WTC11 (cell line): ENCODE measurements at places on chromosomes 5 and 9. TPM values are rescaled to one million over a fixed set of nuclear protein-coding genes. Genes with fewer than 3 reads are reported as not detected.

GRCh38 chr5:94793816-94794198 lies 175.3 kb downstream of the SLF1 start:
- no peak for DNase-seq

Gene TMEM215
- total RNA-seq = 0.21 to 0.34 TPM (median 0.31 TPM) in 3 replicates

- peak; percentile 74 for DNase-seq
Measured at GRCh38 chr9:19788614-19789271, at the start of gene SLC24A2. Gene SLC24A2 (minus strand): TSS chr9:19789037.

DNA sequence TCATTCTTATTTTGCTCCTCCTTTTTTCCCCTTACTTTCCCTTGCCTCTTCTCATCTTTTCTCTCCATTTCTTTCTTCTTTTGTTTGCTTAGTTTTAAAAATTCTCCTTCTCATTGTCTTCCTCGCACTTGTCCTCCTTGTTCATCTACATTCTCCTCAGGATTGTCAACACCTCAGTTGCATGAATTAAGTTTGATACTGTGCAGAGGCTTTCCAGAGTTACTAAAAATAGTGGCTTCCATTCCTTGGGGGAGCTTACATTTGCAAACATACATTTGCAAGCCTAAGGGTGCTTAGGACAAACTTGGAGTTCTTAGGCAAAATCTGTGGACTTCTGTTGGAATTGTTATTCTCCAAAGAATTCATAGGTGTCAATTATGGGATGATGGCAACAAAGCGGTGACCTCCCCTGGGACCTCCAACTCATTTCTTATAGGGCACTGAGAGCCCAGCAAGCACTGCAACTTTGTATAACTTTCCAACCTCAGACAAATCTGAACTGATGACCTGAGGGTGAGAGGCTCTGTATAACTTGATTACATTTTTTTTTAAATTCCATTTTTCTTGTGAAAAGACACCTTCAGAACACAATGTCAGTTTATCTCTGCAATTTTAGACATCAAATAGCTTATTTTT lies 371.4 kb downstream of the TMEM38B start:
- DNase-seq = no peak

DNA sequence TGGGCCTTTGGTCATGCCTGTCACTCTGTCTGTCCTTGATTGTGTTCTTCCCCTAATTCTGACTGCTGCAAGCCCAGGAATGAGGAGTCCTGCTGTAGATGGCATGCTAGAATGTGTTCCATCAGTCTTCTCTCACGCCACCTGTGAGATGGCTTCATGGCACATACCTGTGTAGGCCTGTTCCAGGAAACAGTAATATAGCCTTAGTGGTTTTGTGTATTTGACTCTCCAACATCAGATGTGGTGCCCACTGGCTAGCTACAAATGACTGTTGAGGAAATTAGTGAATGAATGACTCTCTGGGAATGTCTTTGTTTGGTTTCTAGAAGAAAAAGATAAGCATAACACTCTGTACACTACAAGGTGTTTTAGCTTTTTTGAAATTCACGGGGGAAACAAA lies 367.5 kb downstream of the KDM4C start:
- DNase-seq = no peak

GRCh38 chr9:92534204-92534603 lies 1.6 kb downstream of the ECM2 start:
- no peak for DNase-seq

- peak; percentile 60 for DNase-seq
Measured at GRCh38 chr5:53095931-53096525, 13.5 kb downstream of the MOCS2 start.

Gene C9
- 0.07 to 0.25 TPM (median 0.21 TPM) in 3 replicates for total RNA-seq

- no peak for DNase-seq
Measured at GRCh38 chr5:65640240-65640639, 15.4 kb downstream of the SHLD3 start.

Gene FCN2
- total RNA-seq = not detected in 3 replicates

DNA sequence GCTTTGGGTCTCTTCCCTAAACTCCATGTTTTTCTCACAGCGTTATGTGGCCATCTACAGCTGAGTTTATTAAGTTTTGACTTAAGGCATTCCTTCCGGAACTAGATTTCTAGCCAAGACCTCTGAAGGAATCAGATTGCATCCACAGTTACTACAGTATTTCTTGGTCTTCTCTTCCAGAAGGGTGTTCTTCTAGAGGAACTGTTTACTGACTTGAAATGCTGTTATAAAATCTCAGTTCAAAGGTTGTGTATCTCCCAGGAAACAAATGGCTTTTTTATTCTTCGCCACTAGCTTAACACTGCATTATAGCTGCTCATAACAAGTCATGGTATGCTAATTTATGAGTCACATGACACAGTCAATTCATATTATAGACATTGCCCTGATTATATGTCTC lies 55.3 kb upstream of the RAD23B start:
- DNase-seq = no peak

DNA sequence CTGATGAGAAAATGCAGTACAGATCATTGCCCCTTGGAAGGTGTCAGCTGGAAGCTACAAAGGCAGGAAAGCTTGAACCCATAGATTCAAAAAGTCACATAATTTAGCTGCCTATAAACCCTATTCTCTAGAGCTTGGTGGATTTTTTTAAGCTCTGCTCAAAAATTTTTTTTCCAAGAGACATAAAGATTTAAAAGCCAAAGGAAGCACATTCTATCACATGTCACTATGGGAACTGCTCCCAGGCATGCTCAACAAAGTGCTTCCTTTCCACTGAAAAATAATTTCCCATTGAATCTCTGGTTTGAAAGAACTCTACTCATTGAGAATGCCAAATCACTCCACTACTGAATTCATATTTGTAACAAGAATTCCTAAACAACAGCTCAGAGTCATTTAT lies 419.8 kb downstream of the CETN3 start:
- DNase-seq = no peak

Gene PDCD1LG2
- total RNA-seq = not detected in 3 replicates

Gene PTPDC1
- total RNA-seq = 8.9 to 9.5 TPM (median 9.2 TPM) in 3 replicates

Gene PNPLA7
- 1.3 to 1.6 TPM (median 1.6 TPM) in 3 replicates for total RNA-seq

GRCh38 chr5:157549283-157549629 lies 26.3 kb downstream of the ADAM19 start:
- no peak for DNase-seq

- DNase-seq = no peak
Measured at GRCh38 chr9:102178811-102179210, 440.4 kb upstream of the GRIN3A start.

Gene ARL10
- total RNA-seq = 6.8 to 11.4 TPM (median 10.9 TPM) in 3 replicates

- no peak for DNase-seq
Measured at GRCh38 chr5:144566747-144567420, 396.2 kb downstream of the KCTD16 start.

- no peak for DNase-seq
Measured at GRCh38 chr5:115309751-115310370, 13.4 kb upstream of the CCDC112 start.

DNA sequence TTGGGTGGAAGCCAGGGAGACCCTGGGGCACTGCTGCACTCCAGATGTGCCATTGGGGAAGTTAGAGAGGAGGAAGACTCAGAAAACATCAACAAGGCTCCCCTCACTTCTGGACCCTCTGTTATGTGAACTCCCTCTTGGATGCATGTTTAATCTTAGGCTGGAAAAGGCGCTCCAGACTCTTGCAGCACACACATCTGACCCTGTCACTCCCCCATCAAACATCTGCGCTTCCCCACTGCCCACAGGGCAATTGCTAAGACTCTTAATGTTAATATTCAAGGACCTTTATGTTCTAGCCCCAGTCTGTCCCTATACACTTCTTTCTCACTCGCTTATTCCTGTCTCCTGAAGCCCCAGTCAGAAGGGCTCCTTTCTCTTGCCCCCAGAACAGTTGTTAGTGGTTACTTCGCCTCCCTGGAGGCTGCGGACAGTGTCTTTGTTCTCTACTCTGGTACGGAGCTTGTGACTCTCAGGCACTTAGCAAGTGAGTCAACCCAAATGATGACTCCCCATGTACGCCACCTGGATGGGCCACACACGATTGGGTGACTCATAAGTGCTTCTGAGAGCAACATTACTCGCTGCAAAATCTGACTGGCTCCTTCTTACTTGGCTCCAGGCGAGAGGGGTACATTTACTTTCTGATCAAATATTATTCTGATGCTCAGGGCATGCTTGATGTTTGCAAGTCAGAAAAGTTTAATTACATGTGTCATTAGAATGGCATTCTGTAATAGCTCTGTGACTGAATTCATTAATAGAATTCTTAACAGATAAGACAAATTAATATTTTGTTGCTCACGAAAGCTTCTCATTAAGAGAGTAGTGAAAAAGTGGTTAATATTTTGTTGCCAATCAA lies 193.6 kb downstream of the HSPA4 start:
- DNase-seq = no peak

- peak; percentile 57 for DNase-seq
Measured at GRCh38 chr5:139394123-139394653, 716 bp downstream of the PROB1 start.

- no peak for DNase-seq
Measured at GRCh38 chr9:77554586-77555105, 93.5 kb downstream of the GNA14 start.

- DNase-seq = no peak
Measured at GRCh38 chr9:106502930-106503329, 360.0 kb upstream of the ZNF462 start.

- no peak for DNase-seq
Measured at GRCh38 chr5:3302228-3302627, 293.4 kb upstream of the IRX1 start.

- DNase-seq = no peak
Measured at GRCh38 chr5:2898661-2899060, 147.2 kb upstream of the IRX2 start.

DNA sequence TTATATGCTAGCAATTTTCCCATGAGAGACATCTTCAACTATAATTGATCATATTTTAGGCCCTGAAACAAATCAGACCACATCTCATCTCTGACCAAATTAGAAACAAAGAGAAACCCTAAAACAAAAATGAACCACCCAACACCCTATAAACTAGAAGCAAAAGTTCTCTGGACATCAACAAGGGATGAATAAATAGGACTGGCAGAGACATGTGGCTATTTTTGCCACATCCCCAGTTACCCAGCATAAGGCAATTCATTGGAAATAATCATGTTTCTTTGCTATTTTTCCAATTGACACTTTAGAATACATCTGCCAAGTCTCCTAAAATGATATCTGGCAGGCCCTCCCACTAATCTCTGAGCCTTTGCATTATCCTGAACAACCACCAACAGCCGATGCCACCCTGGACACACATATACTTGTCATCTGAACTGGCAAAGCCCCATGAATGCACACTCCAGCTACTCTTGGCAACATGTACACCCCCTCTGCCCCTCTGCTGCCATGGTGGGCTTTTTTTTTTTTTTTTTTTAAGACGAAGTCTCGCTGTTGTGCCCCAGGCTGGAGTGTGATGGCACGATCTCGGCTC lies 53.5 kb upstream of the EQTN start:
- no peak for DNase-seq

GRCh38 chr9:113879318-113879717 lies 3.2 kb downstream of the ZNF618 start:
- no peak for DNase-seq

- DNase-seq = no peak
Measured at GRCh38 chr9:133564451-133565116, 30.1 kb downstream of the ADAMTSL2 start.

DNA sequence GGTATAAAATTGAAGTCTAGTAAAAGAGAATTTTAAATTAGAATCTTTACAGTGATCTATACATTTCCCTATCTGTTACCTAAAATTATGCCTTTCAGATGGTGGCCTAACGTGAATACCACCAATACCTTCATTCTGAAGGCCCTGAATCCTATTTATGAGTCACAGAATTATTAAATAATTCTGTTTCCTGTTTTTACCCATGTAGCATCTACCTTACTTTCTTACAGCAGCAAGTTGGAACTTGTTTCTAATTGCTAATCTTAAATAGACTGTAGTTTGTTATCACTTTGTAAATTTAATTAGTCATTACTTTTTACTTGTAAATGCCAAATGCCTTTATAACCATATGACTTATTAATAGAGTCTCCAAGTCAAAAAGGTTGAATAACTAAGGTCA lies 135.0 kb downstream of the PDE4D start:
- no peak for DNase-seq

Gene PCDHGA12
- 1.6 to 2.1 TPM (median 1.9 TPM) in 3 replicates for total RNA-seq

- no peak for DNase-seq
Measured at GRCh38 chr5:100505984-100506670, 29.0 kb upstream of the FAM174A start.

Gene TAL2
- total RNA-seq = 0.41 TPM in 1 of 3 replicates, not detected in the others

GRCh38 chr5:54421976-54422375 lies 33.5 kb upstream of the HSPB3 start:
- no peak for DNase-seq

DNA sequence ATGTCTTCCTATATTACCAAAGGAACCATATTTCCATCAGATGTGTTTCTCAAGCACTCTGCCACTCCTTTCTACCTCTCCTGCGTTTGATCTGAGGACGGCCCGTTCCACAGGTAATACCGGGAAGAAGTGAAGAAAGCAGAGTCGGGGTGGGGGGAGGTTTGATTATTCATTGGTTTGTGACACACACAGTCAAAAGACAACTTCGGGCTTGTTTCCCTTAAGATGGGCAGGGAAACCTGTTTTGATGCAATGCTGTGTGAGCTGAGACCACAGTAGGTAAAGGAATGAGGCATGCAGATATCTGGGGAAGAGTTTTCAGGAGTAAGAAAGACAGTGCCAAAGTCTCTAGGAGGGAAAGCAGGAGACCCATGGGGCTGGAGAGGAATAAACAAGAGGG lies 54.0 kb downstream of the BOD1 start:
- no peak for DNase-seq

- DNase-seq = no peak
Measured at GRCh38 chr9:129910628-129911567, 75.6 kb downstream of the USP20 start.

- DNase-seq = no peak
Measured at GRCh38 chr5:102867992-102868662, 113.0 kb downstream of the PAM start.
